OCI-LY7 (cell line): ENCODE measurements at places on chromosomes 1 and 21. TPM values are rescaled to one million over a fixed set of nuclear protein-coding genes. Genes with fewer than 3 reads are reported as not detected.

Gene CFAP141
- total RNA-seq: not detected in 2 replicates

Gene TSPEAR
- total RNA-seq: not detected in 2 replicates

Gene FBXO2
- total RNA-seq: 6.0 and 6.1 TPM in 2 replicates

Gene RXRG
- total RNA-seq: not detected in 2 replicates

Gene LIN9
- 20.1 and 22.4 TPM in 2 replicates for total RNA-seq

Gene C1orf210
- total RNA-seq: not detected in 2 replicates

Gene ARHGEF19
- total RNA-seq: 3.9 and 6.2 TPM in 2 replicates

Gene KRTAP12-2
- not detected in 2 replicates for total RNA-seq

Gene ATP6V1G3
- total RNA-seq: 0.90 TPM in 1 of 2 replicates, not detected in the other

Gene ZFP69B
- 26.8 and 28.3 TPM in 2 replicates for total RNA-seq

Gene RGL1
- 0.20 and 0.32 TPM in 2 replicates for total RNA-seq

Gene C1orf50
- 9.7 and 9.9 TPM in 2 replicates for total RNA-seq

Gene CEP85
- 47.1 and 53.6 TPM in 2 replicates for total RNA-seq

Gene HES5
- total RNA-seq: not detected in 2 replicates

Gene INSRR
- not detected in 2 replicates for total RNA-seq

Gene BRINP2
- not detected in 2 replicates for total RNA-seq

Gene RNU1-2
- 1,721 and 1,968 TPM in 2 replicates for total RNA-seq

Gene SPRR2F
- total RNA-seq: not detected in 2 replicates

Gene IER5
- 7.2 and 8.2 TPM in 2 replicates for total RNA-seq

Gene GPR37L1
- total RNA-seq: not detected in 2 replicates

Gene CACNA1S
- total RNA-seq: not detected in 2 replicates

Gene GPR52
- total RNA-seq: 9.6 and 9.7 TPM in 2 replicates

Gene HES2
- not detected in 2 replicates for total RNA-seq

Gene FCAMR
- total RNA-seq: not detected in 2 replicates

Gene CACHD1
- not detected in 2 replicates for total RNA-seq

Gene GPR25
- total RNA-seq: not detected in 2 replicates

Gene OR10Z1
- not detected in 2 replicates for total RNA-seq

Gene ADAMTS1
- total RNA-seq: not detected in 2 replicates

Gene EFCAB14
- total RNA-seq: 38.3 and 38.8 TPM in 2 replicates

Gene SAMD11
- total RNA-seq: not detected in 2 replicates

Gene AADACL3
- total RNA-seq: not detected in 2 replicates

Gene SYT2
- not detected in 2 replicates for total RNA-seq

Gene CD244
- total RNA-seq: not detected in 2 replicates

Gene GBP4
- total RNA-seq: not detected in 2 replicates
